ENCODE measurements at places on chromosomes 2 and 18. TPM values are rescaled to one million over a fixed set of nuclear protein-coding genes. Genes with fewer than 3 reads are reported as not detected.

Gene CHAC2
- total RNA-seq, result 6.4 TPM

Gene EGR4
- not detected for total RNA-seq

Gene CHST10
- total RNA-seq, result 3.6 TPM

Gene TUBA3E
- not detected for total RNA-seq

Gene NAT8
- total RNA-seq, result not detected

Gene MDH1B
- 0.98 TPM for total RNA-seq

Gene REG1B
- total RNA-seq, result not detected

Gene OR6B3
- total RNA-seq, result not detected

Gene DYNC2LI1
- total RNA-seq, result 20.6 TPM

Gene PRKAG3
- not detected for total RNA-seq

DNA sequence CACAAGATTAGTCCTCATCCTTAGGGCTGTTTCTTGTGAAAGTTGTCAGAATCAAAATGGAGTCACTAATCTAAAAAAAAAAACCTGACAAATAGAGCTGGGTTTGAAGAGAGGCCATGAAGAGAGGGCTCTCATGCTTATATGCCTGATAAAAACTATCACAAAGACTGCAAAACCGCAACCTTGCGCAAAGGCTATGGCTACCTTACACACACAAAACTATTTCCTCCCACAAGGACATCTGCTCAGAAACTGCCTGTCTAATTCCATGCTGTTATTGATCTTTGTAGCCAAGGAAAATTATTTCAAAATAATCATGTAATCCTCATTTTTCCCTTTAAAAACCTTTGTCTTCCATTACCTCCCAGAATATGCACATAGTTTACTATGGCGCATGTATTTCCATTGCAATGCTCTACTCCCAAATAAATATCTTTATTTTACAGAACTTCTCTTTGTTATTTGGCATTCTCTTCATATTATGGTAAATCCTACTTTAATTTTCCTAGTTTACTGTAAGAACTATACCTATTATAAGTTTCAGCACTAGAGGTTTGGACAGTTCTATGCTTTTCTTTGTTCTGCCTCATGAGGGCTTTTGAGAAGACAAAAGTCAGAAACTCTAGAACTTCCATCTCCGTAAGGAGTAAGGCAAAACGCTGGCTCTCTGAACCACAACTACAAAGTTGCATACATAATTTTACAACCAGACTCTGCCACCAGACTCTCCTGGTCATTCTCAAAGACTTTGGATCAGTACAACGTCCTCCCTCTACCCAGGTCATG is 9.6 kb upstream of the DPYSL5 start:
- no peak for DNase-seq

DNA sequence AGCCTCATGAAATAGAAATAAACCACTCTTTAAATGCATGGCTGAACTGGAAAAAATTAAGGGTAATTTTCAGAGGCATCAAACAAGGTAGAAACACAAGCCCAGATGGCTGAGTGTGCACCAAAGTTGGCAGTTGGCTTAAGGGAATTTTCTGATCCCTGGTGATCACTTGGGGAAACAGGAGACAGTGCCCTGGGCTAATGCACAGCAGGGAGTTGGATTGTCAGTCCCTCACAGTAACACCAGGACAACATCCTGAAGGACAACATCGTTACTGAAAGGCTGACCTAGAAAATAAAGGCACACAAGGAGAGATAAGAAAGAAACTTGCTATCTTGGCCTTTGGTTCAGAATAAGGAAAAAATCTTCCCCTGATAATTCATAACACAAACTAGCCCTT is 417.0 kb downstream of the SLC4A3 start:
- DNase-seq, result no peak

GRCh38 chr2:36441816-36442215 is 86.2 kb downstream of the CRIM1 start:
- DNase-seq, result no peak

DNA sequence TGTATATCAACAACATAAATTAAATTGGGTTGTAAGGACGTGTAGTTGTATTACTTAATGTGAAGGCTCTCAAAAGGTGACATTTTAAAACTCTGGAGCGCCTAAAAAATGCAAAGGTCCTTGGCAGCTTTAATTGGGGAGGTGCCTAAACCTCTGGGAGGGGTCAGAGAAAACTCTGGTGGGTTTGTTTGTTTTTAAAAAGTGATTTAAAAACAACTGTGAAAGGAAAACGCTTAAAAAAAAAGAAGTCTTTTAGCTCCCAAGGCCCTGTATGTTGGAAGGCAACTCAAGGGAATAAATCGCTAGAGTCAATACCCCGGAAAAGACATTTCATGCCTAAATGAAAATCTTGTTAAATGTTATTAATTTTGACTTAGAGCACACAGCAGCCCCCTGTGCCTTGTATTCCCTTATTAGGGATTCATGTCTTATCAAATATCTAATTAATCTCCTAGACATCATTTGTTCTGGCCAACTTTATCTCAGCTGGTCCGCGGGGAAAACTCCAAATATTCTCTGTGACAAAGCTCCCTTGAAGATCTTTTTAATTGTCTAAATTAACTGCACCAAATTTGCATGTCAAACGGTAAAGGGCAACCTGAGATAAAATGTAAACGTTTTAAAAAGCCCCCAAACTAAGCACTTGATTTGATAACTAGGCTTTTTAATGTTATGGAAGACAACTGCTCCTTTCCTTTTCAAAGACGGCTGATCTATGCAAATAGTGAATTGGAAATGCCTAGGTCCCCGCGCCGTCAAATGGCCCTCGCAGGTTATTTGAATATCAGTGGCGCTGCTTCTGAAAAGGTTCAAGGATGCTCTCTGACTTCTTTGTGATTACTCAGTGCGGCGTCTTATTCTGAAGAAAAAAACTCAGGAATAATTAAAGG is 4.2 kb downstream of the SP9 start:
- no peak for DNase-seq

DNA sequence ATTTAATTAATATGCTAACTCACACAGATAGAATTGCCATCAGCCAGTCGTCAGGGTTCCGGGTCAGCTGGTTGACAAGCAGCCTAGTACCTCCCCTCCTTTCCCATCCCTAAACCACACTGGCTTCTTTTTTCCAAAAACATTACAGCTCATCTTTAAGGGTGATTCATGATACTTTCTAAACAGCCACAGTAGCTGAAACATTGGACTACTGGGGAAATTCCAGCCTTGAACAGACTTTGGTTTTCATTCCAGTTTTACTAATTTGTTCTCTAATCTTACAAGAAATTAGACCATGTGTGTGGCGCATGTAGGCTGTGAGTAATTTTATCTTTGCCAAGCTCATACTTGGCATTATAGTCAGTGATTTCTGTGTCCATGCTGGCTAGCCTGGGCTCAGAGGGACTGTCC is 110.8 kb downstream of the FMNL2 start:
- no peak for DNase-seq

DNA sequence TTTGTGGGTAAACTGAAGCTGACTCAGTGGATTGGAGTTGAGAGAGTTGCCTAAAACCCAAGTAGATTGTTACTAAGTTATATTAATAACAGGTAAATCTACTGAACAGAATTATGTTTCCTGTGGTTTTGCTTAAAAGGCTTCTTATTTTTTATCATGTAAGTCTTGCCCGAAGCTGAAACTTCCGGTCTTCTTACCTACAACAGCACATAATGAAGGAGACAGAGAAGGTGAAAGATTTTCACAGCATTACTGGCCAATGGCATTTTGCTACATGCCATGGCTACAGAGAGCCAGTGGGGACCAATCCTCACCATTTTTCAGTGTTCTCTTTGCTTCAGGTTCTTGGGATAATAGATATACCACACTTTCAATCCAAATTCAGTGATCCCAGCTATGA is 220.0 kb downstream of the ERBB4 start:
- DNase-seq, result no peak

DNA sequence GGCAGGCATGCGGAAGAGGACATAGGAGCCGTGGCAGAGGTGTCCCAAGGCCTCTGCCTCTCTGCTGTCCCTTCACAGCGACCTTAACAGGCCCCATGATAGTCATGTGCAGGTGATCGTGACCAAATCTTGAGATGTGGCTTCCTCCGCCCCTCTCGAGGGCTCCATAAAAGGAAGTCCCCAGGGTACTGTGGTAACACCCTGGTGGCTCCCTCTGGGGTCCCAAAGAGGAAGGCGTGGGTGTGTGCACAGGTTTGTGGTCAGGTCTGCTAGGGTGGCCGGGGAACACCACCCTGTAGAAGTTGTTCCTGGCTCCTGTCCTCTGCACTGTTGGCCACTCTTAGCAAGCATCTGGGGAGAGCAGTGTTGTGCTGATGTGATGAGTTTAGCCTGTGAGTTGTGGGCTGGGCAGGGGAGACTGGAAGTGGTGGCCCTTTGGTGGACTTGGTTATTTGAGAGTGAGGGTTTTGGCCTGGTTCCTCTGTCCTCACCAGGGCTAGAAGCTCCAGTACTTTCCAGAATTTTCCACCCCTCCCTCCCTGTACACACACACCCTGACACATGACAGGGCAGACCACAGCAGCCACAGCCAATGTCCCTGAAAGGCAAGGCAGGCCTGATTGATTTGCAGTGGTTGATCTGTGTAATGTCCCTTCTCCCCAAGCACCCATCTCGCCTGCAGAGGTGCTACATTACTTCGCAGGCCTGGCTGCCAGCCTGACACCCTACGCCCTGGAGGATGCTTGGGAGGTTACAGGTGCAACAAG is 68.9 kb upstream of the BOD1L2 start:
- DNase-seq, result no peak

GRCh38 chr2:127058246-127058953 is 48.6 kb downstream of the BIN1 start:
- DNase-seq, result no peak

- DNase-seq, result no peak
Measured at GRCh38 chr2:105082107-105082506, 44.2 kb downstream of the MRPS9 start.

- DNase-seq, result no peak
Measured at GRCh38 chr18:55237660-55238059, 278.4 kb upstream of the CCDC68 start.

- no peak for DNase-seq
Measured at GRCh38 chr2:177501186-177501585, 108.6 kb downstream of the AGPS start.

DNA sequence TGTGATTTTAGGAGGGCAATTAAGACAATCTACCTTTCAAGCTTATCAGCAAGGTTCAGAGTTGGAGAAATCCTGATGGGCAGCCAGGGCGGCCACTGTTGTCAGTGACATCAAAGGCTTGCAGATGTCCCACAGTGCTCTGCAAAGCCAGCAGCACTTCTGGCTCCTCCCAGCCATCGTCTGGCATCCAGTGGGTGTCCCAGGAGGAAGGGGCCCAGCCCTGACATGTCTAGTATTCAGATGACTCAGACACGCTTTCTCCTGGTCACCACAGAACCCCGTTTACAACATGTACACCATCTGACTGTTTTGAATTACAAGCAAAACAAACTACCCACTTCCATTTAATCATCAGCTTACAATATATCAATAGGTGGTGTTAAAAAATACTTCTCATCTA is 61.4 kb downstream of the CYRIA start:
- no peak for DNase-seq

DNA sequence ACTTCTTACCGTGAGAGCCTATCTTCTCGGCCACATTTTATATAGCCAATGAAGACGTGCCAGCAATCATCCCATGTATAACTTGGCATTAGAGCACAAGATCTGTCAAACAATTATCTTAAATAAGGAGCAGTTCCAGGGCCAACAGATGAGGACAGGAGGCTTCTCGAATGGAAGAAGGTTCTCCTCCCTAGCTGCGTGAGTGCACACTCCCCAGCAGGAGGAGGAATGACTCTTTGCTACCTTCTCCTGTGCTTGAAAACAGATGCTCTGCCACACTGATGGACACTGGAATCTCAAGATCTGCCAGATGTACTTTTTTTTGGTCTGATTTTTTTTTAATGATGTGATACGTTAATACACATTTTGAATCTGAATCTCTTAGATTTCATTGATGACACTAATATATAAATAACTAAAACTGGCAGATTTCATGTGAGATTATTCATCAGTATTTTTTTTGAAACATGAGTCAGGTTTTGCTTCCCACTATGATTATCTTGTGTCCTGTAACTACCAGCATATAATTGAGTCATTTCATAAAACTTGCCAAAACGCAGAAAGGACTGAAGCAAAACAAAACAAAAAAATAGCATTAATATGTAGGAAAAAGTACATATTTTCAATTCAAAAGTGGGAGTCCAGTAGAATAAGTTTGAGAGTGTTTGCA is 626 bp upstream of the VIT start:
- no peak for DNase-seq

GRCh38 chr18:2984091-2984490 is 28.9 kb downstream of the LPIN2 start:
- no peak for DNase-seq

- DNase-seq, result peak; percentile 76
Measured at GRCh38 chr2:88626171-88627054, 851 bp downstream of the EIF2AK3 start.

GRCh38 chr2:67631483-67631882 is 234.3 kb downstream of the ETAA1 start:
- no peak for DNase-seq

GRCh38 chr2:129821445-129821844 is 158.0 kb upstream of the RAB6C start:
- no peak for DNase-seq

DNA sequence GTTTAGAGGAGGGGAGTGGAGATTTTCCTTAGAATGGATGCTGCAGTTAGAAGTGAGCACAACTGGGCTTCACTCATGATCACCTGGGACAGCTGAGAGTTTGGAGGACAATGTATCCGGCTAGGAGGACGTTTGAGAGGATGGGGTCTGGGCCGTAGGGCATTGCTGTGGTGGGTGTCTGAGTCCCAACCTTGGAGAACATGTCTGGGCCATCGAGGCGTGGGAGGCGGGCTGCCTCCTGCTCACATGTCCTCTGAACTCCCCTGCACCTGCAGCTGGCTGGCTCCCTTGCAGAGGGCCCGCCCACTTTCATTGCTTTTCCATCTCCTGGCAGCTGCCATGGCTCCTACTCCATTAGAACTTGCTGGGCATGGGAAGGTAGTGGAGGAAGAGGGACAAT is 203.0 kb upstream of the PXDN start:
- no peak for DNase-seq

DNA sequence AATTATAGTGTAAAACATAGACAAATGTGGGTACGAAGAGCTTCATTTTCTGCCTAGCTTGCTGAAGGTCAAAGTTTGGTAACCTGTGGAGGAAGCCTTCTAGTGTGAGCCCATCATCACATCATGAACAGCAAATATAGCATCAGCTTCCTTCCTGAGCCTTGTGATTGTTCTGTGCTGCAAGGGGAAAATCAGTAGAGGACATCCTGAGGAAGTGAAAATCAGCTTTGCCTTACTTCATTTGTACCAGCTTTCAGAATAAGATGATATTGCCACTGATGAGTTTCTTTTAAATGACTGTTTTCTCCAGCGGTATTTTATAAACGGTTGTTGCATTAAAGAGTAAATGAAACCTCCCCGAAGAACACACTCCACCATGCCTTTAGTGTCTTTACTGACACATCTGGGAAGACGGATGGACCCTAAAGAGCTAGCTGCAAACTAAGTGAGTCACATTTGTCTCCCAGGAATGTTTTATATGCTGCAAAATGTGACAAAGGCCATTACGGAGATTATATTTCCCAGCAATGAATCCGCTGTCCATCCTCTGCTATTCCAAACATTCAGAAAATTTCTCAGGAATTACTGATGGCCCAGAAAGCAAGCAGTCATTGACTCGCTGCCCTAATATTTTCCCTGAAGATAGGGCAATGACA is 1272.8 kb downstream of the SUCLG1 start:
- no peak for DNase-seq

Measured in suprapubic skin (tissue), 4 donors.